ENCODE measurements at places on chromosomes 16 and 17.
A peak's percentile ranks its signal among the peaks of the same experiment; 100 is the strongest.

- no peak for DNase-seq
These were observed 940.4 kb downstream of the KCNJ2 start for GRCh38 chr17:71109697-71110096.

DNA sequence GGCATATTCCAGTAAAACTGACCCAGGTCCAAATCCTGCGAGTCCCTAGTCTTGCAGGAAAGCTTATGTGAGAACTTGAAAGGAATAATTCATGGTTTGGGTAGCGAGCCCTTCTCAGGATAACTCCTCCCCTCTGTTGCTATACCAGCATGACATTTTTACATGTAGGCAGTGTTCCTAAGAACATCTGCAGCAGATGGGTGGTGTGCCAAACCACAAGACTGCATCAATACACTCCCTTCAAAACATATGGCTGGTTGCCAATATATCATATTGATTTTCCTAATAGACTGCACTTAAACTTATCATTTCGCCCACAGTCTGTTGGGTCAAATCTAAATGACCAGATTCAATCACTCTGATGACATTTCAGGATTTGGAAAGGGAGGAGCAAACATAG is 19.9 kb downstream of the PSME3IP1 start:
- DNase-seq, result no peak

DNA sequence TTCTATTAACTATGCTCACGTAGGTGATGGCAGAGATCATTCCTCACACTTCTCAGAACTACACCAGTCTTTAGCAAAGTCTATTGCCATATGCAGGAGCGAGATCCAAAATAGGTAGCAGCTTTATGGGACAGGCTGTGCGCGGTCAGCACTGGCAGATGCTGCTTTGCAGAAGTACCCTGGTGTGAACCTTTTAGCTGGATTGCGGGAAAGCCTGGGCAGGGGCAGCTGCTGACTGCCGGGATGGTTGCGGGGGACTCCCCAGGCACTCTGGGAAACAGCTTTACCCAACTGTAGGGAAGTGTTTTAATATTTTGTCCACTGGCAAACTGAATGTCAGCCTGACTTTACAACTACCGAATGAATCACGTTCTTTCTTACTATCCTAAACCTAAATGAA is 251.3 kb downstream of the HS3ST3A1 start:
- DNase-seq, result no peak

DNA sequence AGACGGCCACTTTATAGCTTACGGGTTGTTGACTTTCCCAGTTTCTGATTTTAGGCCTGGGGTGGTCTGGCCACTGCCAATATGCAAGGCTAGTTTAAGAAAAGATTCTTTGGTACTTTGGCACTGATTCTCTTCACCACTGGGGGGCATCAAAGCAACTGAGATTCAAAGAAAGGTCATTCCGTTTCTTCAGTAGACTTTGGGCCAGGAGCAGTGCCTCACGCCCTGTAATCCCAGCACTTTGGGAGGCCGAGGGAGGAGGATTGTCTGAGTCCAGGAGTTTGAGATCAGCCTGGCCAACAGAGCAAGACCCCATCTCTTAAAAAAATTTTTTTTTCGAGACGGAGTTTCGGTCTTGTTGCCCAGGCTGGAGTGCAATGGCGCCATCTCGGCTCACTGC is 53.0 kb downstream of the RPA1 start:
- DNase-seq, result peak; percentile 44

DNA sequence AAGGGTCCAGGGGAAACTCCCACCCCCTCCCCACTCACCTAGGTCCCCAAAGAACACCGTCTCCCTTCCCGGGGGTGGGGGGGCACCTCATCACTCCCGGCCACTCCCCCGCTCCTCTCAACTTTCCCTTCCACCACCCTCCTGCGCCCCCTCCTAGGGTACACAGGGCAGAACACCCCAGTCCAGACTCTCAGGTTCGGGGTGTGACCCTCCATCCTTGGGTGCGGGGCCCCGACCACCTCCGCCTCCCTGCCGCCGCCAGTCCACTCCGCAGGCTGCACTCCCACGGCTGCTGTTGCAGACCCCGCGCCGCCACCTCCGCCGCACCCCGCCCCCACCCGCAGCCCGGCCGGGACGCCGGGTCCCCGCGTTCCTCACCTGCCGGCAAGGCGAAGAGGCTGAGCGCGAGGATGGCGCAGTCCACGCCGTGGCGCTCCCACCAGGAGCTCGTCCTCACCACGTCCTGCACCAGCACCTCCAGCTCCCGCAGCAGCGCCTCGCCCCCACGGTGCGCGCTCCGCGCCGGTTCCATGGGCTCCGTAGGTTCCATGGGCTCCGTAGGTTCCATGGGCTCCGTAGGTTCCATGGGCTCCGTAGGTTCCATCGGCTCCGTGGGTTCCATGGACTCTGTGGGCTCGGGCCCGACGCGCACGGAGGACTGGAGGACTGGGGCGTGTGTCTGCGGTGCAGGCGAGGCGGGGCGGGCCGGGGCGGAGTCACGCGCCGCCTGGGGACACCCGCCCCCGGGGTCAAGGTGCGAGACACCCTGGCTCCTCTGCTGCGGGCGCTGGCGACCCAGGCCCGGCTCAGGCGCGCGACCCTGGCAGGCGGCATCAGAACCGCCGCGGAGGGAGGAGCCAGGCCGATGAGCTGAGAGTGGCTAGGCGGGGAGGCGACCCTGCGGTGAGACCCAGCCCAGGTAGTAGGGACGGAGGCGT is at the start of gene FADS6:
TSS of gene FADS6 (minus strand) at position 660 of the 938 bp plus-strand sequence. CDS start at position 622, 38 bp downstream.
- DNase-seq, result no peak

DNA sequence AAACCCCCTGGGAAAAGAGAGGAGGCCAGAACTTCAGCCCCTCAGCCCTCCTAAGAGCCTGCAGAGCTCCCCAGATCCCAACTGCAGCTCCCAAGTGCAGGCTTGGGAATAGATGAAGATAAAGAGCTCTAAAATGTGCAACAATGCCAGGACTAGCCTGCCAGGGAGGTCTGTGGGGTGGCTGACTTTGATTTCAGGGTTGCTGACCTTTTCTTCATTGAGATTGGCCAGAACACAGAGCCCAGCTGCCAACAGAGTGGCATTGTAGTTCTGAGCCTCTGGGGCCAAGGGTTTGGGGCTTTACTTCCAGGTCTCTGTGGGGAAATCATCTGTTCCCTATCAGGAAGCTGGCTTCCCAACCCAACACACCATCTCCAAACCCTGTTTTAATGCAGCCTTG is 120.6 kb downstream of the COPRS start:
- no peak for DNase-seq

GRCh38 chr16:283033-283805 is at the start of gene PDIA2:
PDIA2 (plus strand) TSS chr16:283164; CDS start chr16:283170, 6 bp downstream.
- no peak for DNase-seq

DNA sequence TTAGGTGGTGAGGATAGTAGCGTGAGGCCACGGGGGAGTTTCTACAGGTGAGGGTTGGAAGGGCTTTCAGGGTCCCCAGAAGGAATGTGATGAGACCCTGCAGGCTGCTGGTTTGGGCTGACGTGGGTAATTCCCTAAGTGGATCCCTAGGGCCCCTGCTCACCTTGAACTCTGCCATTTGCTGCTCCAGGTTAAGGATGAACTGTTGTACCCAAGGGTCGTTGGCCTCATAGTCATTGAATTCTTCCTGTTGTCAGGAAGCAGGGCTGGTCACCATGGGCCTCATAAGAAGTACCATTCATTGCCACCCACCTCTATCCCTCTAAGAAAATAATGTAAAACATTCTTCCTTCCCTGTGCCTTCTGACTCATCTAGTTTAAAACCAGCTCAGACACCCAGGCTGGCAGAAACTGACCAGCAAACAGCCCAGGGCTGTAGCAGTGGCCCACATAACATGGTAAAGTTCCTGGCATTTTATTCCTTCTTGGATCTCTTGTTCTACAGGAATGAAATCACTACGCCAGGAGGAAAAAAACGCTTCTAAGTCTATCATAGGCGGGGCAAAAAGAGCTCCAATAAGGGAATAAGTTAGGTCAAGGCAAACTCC is 27.6 kb downstream of the FCSK start:
- DNase-seq, result no peak

GRCh38 chr17:49687878-49688491 is 10.1 kb upstream of the SPOP start:
- DNase-seq, result peak; percentile 37

DNA sequence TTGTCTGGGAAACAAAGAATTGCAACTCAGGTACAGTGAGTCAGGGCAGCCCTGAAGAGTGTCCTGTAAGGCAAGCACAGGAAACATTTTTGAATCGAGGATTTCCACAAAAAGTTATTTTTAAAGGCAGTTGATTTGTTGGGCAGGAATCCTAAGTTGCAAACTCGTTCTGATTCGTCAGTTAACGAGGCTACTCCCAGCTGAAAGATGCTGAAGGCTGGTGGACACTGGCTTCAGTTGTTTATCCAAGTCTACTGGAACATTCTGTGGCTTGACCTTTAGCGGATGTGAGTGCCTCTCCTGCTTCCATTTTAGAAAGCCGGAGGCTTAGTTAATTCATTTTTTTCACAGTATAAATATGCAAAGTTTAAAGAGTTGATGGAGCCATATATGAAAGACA is 84.2 kb downstream of the KCNJ12 start:
- DNase-seq, result no peak

Measured in CD4-positive, alpha-beta T cell treated with Interleukin-2 at 100 ng/mL for 4 hours (primary cell).